ENCODE measurements at places on chromosomes 7 and 10.

GRCh38 chr10:95181726-95182125 is 12.3 kb upstream of the ACSM6 start:
- DNase-seq: peak; percentile 31

DNA sequence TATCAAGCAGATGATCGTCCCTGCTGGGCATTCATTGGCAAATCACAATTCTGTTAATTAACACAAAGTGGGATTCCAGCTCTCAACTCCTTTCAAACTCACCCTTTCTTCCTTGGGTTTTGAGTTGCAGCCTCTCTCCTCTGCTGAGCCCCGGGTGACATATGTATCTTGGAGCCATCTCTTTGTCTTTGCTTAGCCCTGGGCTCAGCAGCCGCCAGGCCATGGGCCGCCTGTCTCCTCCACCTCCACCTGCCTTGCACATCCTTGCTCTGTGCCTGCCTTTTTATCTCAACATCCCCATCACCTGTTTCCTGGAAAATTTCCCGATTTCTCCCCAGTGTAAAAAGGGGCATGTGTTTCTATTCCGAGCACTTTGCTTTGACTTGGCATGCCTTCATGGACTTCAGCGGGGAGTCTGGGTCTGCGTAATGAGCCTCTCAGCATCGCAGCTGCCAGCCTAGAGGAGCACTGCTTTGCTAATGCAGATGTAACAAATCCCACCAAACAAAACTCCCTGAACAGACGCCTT is 141.3 kb upstream of the AGK start:
- DNase-seq: no peak

DNA sequence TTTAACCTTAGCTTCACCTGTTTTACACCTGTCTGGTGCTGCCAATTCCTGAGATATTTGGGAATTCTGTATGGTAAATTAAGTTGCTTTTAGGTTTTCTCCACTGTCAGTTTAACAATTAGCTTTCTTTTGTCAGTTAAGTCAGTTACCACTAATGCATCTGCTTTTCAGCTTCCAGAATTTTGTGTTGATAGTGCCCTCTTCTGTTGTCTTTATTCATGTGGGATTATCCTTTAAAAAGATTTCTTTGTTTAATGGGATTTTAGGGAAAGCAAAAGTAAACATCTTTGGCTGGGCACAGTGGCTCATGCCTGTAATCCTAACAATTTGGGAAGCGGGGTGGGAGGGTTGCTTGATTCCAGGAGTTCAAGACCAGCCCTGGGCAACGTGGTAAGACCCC is 8.1 kb downstream of the TFAM start:
- DNase-seq: no peak

DNA sequence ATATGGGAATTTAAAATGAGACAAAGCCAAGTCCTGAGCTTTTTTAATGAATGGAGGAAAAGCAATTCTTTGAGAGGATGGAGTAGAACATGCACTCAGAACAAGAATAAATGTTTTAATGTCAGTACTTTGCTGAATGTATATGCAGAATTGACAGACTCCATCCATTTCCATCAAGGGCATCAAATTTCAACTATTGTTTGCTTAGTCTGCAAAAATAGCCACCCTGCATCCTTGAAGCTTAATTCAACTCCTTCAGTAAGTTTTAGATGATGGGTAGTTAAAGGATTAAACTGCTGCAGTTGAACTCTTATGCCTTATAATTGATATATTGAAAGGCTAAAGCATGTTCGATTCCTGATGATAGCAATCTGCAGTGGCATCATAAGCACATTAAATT is 99.7 kb upstream of the IFRD1 start:
- DNase-seq: no peak

- peak; percentile 74 for DNase-seq
Observed at GRCh38 chr7:79933144-79933543, 201.5 kb upstream of the GNAI1 start.

DNA sequence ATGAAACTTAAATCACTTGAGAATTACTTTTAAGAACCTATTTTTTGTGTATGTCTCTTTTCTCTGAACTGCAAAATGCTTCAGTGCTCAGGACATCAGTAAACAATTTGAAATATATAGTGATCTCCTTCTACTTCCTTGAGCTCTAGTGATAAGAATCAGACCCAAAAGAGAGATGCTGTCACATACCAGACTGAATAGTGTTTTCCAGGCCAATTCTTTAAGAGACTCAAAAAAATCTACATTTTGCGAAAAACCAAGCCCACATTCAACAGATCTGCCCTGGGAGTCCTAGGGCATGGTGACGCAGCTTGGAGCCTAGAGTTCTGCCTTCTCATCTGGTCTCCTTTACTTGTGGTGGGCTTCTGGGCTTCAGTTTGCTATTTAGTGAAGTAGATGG is 72.1 kb upstream of the SLC13A1 start:
- DNase-seq: no peak

DNA sequence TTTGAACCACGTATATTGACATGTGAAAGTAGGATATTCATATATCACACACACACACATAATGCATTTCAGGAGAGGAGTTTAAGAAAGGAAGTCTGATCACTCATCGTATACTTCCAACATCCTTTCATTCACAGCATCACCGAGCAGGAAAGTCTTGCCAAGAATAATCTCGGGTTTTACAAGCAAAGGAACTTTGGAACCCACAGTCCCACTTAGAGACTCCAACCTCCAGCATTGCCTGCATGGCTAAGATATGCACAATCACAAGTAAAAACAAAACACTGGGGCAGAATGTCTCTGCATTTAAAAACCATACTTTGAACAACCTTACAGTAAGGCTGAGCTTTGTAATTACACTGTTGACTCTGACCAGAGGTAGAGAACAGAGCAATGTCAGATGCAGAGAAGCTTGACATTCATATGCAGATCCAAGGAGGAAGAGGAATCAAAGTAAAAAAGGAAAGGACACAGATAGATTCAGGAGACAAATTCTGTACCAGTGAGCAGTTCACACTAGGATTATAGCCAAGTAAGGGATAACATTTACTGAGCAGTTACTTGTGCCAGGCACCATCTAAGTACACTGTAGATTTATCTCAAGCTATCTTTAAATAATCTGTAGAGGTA is 14.8 kb downstream of the THSD7A start:
- no peak for DNase-seq

- peak; percentile 53 for DNase-seq
Observed at GRCh38 chr10:52818019-52818418, 45.4 kb upstream of the MBL2 start.

GRCh38 chr10:118669020-118669791 is 73.8 kb upstream of the PRLHR start:
- peak; percentile 88 for DNase-seq

GRCh38 chr10:113681533-113682470 is 2.1 kb downstream of the CASP7 start:
- no peak for DNase-seq

GRCh38 chr7:65809259-65809981 is 63.5 kb upstream of the VKORC1L1 start:
- no peak for DNase-seq

DNA sequence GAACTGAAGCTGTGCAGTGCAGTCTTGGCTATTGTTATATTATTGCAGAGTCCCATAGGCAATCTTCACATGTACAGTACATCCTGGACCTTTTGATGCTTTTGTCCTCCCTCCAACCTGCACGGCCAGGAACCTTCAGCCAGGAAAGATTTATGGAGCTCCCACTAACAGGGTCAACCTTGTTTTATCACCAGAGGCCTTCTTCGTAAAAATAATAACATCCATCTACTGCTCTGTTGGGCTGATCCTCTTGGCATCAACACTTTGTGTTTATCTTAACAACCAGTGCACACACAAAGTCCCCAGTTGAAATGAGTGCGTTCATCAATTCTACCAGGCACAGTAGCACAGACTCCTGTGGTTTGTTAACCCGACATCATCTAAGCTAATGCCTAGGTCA is 72.4 kb downstream of the AGMO start:
- no peak for DNase-seq

- DNase-seq: no peak
Observed at GRCh38 chr10:61844116-61844822, 57.2 kb upstream of the ARID5B start.

- peak; percentile 52 for DNase-seq
Observed at GRCh38 chr10:88409236-88409635, 173.9 kb downstream of the RNLS start.

DNA sequence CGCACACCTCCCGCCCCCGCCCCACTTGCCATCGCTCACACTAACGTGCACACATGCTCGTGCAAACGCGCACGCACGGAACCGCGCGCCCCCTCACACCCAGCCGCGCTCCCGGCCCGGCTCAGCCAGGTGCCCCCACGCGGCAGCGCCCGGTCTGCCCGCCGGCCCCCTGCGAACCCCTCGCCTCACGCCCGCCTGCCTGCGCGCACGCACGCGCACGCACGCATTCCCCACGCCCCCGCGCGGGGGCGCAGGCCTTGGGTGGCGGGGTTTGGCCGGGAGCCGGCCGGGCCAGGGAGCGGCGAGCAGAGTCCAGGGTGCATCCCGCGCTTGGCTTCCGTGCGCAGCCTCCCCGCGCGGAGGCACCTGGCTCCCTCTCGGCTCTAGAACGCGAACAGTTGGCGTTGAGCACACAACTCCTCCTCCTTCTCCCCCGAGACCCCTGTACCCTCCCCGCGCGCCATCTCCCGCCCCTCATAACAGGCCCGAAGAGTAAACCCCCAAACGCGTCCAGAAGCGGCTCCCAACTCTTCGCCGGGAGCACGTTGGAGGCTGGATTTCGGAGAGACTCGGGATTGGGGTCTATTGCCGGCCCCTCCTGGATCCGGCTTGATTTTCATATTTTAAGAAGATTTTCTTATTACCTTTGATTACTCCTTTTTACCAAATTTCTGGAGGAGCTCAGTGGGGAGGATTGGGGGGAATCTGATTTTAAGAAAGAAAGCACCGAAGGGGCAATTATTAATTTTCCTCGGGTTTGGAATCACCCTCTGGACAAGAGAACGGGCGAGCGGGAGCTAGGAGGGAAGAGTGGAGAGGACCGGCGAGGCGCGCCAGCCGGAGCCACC is 527 bp upstream of the SORCS3 start:
- no peak for DNase-seq

Data from fibroblast of skin of right biceps (primary cell).